GM04504 (cell line): ENCODE measurements at places on chromosomes 7 and 10.
A peak's percentile ranks its signal among the peaks of the same experiment; 100 is the strongest.

GRCh38 chr10:33509231-33509831, 174.9 kb upstream of the NRP1 start:
- peak; percentile 60 for DNase-seq

GRCh38 chr10:33258967-33259366, 75.5 kb downstream of the NRP1 start:
- no peak for DNase-seq

- DNase-seq = no peak
Measured at GRCh38 chr10:1712314-1712713, 25.0 kb downstream of the ADARB2 start.

GRCh38 chr10:112226439-112227248, 43.1 kb upstream of the GPAM start:
- DNase-seq = no peak

GRCh38 chr7:100680576-100681271, 7.2 kb downstream of the GNB2 start:
- no peak for DNase-seq

- DNase-seq = no peak
Measured at GRCh38 chr10:69451784-69452251, 553 bp downstream of the TSPAN15 start.

DNA sequence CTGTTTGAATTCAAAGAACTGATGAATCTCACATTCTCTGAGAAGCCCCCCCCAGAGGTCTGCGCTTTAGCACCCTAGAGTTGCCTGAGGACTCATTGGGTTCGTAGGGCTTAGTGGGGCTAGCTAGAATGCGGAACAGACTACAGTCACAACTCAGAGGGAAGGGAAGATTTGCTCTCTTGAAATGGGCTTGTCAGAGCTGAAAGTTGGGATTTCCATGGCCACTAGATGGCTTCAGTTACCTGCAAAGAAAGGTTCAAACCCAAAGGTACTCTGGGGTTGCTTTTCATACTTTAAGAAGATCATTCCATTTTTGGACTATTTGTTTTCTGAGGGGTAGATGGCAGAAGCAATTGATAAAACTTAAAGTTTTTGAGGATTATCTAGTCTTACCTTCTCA, 205.0 kb downstream of the BBS9 start:
- DNase-seq = no peak

DNA sequence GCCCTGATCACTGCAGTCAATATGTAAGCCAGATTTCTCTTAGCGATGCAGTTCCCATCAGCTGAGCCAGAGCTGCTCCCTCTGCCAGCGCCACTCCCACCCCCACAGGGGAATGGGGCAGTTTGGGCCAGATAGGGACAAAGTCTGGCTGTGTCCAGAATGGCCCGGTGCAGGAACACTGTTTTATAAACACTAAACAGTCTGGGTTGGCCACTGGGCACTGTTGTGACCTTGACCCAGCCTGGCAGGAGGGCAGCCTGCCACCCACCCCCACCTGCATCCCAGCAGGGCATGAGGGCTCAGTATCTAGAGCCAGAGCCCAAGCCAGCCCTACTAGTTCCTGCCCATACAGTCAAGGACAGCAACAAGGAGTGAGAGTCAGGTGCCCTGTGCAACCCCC, 1.3 kb downstream of the OGDHL start:
- DNase-seq = no peak

- no peak for DNase-seq
Measured at GRCh38 chr10:3889961-3890522, 105.0 kb upstream of the KLF6 start.

GRCh38 chr10:129972966-129973673, 9.0 kb upstream of the EBF3 start:
- DNase-seq = no peak

DNA sequence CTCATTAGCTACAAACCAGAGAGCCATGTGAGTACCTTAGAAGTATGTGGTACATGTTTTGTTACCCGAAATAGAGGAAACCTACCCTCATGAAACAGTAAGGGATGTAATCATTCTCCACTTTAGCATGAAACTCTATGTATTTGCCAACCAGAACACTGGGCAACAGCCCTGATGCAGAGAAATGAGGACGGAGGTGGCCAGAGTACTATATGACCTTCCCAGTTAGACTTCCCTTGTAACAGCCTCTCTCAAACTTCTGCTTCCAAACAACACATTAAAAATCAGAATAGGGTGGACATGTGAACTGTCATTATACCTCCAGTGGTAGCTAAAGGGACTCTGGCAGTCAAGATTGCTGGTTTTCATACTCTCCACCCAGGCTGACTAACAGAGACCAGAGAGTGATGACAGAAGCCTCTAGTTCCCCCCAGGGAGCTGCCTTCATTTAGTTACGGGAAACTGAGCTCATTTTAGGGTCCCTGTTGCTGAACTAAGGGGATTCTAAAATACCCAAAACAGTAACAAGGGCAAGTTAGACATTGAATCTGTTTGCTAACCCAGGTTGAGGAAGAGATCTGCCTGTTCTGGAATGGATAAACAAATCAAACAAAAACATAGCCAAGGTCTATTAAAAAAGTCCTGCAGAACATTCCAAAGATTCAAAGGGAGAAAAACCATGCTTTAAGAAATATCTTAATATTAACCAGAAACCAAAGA, 83.1 kb downstream of the VPS41 start:
- no peak for DNase-seq

DNA sequence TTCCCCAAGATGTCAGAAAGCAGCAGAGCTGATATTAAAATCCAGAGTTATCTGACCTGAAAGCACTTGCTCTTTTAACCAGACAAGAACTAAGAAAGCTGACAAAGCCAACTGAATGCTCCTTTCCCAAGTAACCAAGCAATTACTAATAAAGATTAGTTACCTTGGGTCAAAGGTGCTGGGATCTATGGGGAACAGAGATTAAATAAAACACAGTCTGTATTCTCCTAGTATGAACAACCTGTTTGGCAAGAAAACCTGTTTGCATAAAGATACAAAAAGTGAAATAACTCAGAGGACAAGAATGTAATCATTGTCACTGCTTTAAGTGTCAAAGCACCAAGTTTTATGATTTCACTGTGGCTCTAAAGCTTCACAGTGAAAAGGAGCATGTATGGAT, 35.7 kb downstream of the ITPRID1 start:
- DNase-seq = no peak

- DNase-seq = no peak
Measured at GRCh38 chr10:59073456-59074053, 102.9 kb upstream of the PHYHIPL start.
